ENCODE measurements at places on chromosomes 16 and 17.
A peak's percentile ranks its signal among the peaks of the same experiment; 100 is the strongest.

- DNase-seq = no peak
These were observed 752 bp downstream of the TBC1D24 start for GRCh38 chr16:2475413-2476344.

GRCh38 chr17:81710514-81711308 lies 1.4 kb upstream of the SLC25A10 start:
- no peak for DNase-seq

DNA sequence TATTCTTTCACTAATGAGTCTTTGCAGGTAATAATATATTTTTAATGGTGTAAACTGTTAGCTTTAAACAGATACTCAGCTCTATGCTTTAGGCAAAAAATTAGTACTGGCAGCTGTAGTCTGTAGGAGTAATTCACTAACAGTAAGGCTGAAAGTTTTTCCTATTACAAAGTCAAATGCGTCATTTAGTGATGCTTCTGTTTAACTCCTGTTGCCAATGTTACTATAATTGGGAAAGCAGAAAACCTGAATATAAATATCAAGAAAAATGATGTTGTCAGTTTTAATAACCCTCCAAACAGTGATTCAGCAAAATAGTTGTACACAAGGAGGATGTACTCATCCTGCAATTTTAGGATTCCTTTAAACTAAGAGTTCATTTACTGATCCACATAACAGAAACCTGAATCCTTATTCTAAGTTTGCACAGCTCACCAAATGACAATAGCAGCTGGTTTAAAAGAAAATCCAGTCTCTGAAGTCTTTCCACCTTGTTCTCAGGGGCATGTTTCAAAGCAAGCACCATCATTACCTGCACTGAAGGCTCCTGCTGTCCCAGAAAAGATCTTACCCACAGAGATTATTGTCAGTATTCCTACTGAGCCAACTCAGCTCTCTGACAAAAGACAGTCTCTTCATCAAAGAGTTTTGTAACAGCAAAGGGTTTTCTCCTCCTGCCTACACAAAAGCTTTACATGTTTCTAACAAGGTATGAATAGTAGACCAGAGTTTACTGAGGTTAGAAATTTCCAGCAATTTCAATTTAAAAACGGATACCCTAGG lies 4.2 kb downstream of the CDR2 start:
- DNase-seq = no peak

DNA sequence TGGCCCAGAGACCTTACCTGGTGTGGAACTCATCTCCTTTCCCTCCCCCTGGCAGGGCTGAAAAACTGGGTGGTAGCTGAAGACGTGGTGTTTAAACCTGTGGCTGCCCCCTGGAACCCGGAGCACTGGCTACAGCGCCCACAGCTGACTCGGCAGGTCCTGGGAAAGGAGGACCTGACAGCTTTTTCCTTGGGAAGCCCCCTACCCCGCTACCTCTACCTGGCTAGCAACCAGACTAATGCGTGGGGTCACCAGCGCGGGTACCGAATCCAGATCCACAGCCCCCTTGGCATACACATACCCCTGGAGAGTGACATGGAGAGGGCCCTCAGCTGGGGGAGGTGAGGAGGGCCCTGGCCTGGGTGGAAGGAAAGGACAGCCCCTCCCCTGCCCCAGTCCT lies 2.0 kb upstream of the AOC3 start:
- DNase-seq = no peak

DNA sequence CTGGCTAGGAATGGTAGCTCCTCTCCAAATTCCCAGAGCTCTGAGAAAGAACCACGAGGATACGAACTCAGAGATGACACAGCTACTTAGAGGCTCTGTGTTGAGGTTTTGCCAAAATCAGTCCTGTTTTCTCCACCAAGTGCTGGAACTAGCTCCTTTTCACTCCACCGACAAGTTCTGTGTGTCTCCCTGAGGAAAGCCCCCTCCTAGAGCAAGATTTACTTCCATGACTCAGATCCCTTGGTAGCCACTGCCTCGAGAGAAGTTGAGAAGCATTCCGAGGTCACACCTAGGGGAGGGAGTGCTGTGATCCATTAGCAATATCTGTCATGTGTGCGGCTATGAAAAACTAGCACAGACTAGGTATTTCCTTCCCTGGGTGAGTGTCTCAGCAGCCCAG lies 30.6 kb downstream of the IL21R start:
- DNase-seq = no peak

DNA sequence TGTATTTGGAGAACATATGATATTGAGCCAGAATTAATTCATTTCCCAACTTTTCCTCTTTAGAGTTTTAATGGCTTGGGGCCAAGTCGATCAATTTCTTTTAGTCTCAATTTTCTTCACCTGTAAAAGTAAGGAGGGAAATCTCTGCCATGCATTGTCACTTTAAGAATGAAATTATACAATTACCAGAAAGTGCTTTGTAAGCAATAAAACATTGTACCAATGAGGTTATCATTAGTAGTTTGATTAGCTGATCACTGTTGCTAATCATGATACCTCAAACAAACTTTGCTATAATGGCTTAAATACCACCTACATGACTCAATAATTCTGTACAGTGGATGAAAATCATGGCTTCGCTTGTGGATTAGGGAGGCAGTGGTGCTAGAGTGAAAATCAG lies 1525.8 kb upstream of the GOT2 start:
- no peak for DNase-seq

- peak; percentile 58 for DNase-seq
These were observed 176.3 kb downstream of the RPTOR start for GRCh38 chr17:80720610-80721577.

GRCh38 chr17:48910370-48910769 lies 2.2 kb downstream of the UBE2Z start:
- DNase-seq = no peak

DNA sequence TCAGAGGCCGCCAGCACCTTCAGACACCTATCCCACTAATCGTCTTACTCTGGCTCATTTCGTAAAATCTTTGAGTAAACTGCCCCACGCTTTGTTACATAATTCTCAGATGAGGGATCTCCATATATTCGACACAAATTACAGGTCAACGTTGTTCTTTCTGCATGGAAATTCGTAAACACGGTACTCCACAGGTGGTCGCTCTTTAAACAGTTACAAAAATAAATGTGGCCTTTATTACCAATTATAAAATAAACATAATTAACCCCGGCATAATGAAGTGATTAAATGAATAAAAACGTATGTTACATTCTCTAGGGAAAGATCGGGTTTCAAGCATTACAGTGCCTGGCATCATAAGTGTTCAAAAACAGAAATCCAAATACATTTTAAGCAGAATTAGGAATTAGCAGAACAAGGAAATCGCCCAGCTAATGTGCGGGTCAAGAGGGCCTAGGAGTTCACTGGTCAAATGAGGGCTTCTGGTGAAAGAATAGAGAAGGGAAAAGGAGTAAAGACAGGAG lies 943 bp upstream of the PIP4K2B start:
- peak; percentile 53 for DNase-seq

- DNase-seq = no peak
These were observed 24.7 kb downstream of the DNAJC7 start for GRCh38 chr17:41992576-41992975.

- DNase-seq = peak; percentile 36
These were observed 417.1 kb downstream of the XYLT1 start for GRCh38 chr16:17053536-17054160.

DNA sequence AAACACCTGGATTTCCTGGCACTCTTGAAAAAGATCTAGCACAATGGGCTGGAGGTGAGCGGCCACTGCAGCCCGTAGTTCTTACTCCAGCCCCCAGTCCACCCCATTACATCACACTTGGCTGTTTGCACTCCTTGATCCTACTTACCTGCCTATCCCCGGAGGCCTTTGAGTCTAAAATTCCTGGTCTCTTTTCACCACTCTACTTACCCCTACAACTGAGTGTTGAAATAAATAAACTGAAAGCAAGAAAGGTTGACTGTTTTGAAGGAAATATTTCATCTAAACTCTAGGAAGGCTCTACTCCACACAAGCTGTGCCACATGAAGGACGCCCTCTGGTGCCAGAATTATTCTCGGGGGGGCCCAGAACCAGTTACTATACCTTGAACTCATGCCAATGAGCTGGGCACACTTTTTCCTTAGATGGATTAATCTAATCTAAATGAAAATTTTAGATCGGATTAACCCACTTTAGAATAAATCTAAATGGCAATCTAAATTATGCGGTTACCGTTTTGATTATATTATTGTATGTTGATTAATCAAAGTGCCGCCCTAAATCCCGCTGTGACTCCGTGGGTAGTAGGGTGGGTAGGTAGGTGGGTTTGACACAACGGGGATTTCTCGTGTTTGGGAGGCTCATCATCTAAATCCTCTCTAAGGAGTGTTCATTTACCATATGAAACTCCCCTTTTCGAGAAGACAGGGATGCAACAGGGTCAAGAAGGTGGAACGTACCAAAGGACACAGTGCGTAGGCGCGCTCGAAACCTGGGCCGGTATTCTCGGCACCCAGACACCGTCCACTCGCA lies 651 bp upstream of the EIF1 start:
- DNase-seq = peak; percentile 95

GRCh38 chr17:6040504-6040903 lies 29.7 kb upstream of the WSCD1 start:
- no peak for DNase-seq
